ENCODE measurements at places on chromosomes 12 and 14. TPM values are rescaled to one million over a fixed set of nuclear protein-coding genes. Genes with fewer than 3 reads are reported as not detected.

DNA sequence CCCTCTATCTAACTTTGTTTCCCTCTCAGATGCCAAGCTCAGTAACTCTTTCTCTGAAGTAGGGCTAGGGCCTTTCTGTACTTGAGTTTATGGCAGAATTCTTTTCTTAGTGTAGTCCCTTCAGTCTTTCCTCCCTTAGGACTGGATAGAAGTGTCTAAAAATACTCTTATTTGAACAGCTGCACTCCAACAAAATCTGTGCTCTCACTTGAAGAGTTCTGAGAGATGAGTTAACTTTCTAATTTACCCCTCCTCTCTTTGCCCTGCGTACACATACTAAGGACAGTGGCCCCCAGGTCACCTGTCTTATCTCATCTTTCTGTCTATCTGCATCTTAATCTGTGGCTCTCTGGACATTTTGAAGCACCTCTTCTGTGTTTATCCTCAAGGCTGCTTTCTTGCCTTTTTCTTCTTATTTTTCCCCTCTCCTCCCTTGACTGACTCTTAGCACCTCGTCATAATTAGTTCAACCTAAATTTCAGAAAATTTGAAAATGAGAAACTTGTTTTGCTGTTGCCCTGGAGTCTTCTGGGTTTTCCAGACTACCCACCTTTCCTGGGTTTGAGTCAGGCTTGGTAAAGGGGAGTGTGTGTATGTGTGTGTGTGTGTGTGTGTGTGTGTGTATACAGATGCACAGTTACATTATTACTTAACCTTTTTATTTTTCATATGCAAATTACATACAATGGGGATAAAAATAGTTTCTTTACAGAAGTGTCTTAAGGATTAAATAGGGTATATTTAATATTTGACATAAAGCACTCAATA lies 23.9 kb downstream of the NCKAP1L start:
- no peak for DNase-seq

DNA sequence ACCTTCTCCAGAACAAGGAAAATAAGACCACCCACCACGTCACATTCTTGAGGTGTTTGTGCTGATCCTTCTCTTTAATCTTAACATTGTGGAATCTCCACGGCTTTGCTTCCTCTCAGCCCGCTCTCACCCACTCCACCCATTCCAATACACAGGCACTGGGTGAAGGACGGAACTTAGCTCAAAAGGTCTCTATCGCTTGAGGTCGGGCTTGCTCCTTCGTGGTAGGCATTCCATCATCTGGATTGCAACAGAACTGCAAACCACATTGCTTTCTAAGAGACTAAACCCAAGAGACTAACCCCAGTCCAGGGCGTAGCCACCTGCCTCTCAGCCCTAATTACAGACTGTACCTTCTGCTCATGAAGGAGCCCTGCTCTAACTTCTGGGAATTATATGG lies 24.0 kb upstream of the MDM2 start:
- no peak for DNase-seq

GRCh38 chr12:87152075-87152474 lies 877.1 kb downstream of the C12orf50 start:
- no peak for DNase-seq

DNA sequence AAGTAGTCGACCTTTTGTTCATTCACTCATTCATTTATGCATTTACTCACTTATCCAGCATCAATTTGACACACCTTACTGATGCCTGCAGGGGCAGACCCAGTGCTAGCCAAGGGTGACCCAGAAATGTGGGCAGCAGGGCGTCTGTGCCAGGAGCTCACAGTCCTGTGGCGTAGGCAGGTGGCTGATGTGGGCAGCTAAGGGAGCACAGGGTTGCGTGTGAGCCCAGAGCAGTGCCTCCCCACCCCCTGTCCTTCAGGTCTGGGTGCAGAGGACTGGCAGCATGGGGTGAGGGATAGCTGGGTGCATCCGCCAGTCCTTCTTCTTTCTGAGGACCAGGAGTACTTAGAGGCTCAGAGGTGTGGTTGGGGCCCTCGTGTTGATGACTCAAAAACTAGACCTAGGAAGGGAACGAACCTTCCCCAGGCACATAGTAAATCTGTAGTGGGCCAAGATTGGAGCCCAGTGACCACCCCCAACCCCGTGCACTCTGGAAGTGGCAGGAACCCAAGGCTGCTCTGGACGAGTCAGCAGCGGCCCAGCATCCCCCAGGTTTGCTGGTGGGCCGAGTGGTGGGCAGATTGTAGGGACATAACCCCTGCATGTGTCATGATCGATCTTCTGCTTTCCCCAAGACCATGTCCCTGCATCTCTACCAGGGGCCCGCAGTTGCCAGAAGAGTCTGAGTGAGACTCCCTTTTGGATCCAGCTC lies 63.9 kb downstream of the BEGAIN start:
- peak; percentile 13 for DNase-seq

Gene OXA1L
- 184 TPM for total RNA-seq

Gene DAO
- total RNA-seq = not detected

Gene TSPAN8
- total RNA-seq = not detected

DNA sequence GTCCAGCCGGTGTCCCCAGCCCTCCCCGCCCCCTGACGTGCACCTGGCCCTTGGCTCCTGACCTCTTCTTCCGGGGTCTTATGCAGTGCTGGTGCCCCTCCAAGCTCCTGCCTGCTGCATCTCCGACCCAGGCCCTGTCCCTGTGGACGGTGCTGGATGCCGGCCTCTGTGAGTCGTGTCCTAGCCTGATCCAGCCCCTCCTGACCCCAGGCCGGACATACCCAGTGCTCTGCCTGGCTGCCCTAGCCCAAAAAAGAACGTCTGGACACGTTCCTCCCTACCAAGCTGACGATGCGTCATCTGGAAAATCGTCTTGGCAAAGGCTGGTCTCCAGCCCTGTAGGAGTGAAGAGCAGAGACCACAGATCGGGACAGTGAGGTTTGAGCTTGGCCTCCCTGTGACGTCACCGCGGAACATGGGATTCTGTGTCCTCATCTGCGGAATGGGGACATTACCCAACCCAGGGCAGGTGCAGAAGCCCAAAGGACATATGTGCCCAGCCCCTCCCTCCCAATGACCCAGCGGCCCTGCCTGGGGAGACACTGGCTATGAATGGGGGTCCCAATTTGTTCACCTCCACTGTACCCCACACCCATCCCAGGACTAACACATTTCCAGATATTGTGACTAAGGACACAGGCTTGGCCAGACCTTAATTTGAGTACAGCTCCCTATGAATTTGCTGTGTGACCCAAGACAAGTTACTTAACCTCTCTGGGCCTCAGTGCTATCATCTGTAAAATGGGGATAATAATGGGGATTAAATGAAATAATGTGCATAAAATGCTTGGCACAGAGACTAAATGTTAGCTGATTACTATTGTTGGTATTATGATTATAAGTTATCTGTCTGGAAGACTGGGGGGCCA lies 51.0 kb upstream of the BCL11B start:
- no peak for DNase-seq

Gene IL22
- total RNA-seq = not detected

Gene FOXM1
- total RNA-seq = 0.79 TPM

Gene E2F7
- total RNA-seq = 0.07 TPM

GRCh38 chr12:128245905-128246304 lies 21.1 kb upstream of the TMEM132C start:
- no peak for DNase-seq

DNA sequence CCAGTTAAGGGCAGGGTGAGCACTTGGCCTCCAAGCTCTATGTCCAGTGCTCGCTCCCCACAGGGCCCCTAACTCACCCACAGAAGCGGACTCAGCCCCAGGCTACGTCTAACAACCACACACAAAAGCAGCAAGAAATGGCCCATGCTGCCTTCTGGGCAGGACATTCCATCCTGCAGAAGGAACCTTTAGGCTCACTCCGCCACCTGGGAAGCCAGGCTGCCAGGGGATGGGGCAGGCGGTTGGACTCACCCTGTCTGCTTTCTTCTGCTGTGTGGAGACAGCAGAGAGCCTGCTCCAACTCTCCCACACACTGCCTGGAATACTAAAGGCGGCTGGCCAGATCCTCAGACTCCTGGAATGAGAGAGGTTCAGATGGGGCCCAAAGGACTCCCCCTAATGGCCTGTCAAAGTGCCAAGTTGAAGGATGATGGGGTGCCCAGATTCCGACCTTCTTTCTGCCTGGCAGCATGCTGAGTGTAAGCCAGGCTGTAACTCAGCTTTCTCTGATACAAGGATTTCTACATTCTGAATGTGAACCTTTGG lies 27.7 kb upstream of the BLTP3B start:
- DNase-seq = no peak

DNA sequence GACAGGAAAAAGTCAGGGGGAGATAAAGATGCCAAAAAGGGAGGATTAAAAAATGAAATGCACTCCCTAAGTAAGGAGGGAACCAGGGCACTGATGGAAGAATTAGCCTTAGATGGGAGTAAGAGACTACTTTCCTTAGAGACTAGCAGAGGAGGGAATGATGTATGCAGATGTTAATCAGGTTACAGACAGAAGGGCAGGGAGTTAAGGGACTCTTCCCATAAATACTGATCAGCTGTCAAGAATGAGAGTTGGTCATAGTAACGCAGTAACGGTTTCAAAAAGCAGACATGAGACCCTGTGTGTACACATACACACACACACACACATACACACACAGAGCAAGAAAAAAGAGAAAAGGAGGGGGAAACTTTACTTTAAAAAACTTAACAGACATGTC lies 93.4 kb downstream of the PHLDA1 start:
- no peak for DNase-seq

Gene PLEKHG7
- not detected for total RNA-seq

DNA sequence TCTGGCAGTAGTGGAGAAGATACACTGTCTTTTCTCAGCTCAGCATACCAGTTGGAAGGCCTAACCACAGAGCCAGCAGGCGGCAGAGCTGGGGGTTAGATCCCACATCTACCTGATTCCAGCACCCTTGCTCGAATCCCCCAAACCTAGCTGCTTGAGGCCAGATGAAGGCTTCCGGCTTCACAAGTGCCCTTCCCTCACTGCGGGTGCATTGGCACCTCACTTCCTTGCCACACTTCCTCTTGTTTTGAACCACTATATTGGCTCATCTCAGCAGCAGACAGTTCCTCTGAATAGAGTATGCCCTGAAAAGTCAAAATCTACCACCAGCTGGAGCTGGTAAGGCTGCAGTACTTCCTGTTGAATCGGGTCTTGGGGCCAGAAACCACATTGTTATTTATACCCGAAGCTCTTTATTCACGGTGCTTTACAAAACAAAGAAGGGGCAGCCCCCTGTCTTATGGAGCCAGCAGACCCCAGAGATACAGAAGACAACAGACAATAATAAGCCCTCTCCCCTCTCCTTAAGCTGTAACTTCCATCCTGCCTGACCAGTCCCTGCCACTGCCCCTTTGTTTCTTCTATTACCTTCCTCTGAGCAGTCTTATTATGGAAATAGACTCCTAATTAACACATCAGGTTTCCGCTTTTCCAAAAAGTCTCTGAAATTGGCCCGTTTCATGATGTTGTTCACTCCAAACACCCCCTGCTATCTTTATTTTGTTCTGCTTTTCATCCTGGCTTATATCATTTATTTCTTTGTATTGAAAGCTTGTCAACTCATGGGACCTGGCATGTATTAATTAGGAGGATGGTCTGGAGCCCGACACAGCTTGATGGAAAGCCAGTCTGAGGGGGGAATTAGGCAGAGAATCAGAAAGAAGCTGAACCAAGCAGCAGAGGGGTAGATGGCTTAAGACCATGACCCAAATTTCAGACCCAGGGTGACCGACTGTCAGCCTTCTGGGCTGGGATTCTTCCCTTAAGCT lies 233.5 kb downstream of the EFCAB11 start:
- DNase-seq = peak; percentile 38

DNA sequence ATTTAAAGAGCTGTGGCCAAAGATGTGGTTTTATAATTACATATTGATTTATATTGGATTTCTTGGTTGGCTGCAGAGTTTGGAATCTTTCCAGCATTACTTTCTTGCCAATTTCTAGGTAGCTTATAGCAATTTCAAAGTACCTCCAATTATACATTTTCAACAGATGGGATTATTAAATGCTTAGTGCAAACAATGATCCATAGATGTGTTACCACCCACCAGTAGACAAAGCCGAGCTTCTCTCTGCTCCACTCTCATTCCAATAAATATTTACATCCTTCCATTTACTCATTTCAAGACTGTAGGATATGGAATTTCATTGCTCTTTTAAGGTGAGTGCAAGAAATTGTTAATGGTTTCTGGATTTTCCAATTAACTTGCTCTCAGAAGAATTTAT lies 21.6 kb upstream of the TMCC3 start:
- DNase-seq = no peak

- DNase-seq = peak; percentile 22
These were observed 22.4 kb downstream of the ASPG start for GRCh38 chr14:104107611-104108569.

Gene SYNDIG1L
- 0.22 TPM for total RNA-seq

- no peak for DNase-seq
These were observed 29.2 kb downstream of the RASSF3 start for GRCh38 chr12:64639466-64639865.

DNA sequence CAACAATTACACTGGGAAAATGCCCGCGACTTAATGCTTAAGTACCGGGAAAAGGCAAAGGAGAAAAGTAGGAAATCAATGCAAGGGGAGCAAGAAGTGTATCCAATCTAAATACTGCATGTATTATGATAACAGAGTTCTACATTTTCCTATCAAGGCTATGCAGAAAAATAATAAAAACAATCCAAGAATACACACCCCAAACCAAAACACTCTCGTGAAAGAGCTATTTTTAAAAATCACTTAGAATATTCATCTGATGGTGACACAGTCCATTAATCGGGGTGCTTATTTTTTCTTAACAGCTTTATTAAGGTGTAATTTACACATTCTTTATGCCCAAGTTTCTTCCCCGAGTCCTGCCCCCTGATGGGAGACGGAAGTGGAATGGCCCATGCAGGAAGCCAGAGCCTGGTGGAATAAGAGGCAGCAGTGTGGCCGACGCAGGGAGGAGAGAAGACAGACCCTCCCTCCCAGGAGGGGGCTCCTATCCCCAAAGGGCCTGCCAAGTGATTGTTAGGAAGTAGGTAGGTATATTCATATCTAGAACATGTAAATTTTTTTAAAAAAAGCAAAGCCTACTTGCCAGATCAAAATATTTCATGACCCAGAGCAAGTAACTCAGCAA lies 174.3 kb downstream of the FOXN3 start:
- DNase-seq = no peak

DNA sequence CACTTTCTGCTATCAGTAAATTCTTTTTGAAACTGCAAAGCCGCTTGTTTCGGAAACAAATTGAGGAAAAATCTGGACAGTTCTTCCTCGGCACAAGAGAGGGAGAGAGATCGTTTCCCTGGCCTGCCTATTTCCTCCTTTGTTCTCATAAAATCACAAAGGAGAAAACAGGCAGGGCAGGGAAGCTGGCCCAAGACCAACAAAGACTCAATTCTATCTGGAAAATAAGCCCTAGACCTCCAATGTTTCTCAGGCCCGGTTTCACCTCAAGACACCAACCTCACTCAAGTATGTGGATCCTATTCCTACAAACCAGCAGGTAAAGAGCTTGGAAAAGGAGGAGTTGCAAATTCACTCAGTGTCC lies 19.5 kb downstream of the DICER1 start:
- DNase-seq = no peak

GRCh38 chr14:32835924-32836323 lies 102.8 kb upstream of the NPAS3 start:
- DNase-seq = no peak

Data from left ventricle myocardium superior (tissue), 1 donor.